AG04450 (cell line): ENCODE measurements at places on chromosomes 3 and 15.

DNA sequence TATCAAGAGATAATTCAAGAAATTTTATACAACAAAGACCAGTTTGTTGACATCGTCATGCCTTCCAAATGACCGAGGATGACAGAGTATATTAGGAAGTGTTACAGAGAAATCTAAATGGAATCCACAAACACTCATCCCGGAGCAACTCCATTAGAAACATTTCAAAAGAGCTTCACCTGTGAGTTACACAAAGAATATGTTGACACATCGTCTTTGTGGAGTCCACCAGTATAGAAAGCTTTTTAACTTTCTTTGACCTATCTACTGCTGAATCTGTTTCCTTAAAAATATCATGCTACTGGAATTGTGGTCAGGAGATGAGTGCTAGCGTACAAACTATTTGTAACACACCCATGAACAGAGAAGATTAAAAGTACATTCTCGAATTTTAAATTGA is 130.4 kb downstream of the SUCLG2 start:
- no peak for DNase-seq

- DNase-seq, result no peak
These were observed 14.3 kb downstream of the EHD4 start for GRCh38 chr15:41958002-41958420.

DNA sequence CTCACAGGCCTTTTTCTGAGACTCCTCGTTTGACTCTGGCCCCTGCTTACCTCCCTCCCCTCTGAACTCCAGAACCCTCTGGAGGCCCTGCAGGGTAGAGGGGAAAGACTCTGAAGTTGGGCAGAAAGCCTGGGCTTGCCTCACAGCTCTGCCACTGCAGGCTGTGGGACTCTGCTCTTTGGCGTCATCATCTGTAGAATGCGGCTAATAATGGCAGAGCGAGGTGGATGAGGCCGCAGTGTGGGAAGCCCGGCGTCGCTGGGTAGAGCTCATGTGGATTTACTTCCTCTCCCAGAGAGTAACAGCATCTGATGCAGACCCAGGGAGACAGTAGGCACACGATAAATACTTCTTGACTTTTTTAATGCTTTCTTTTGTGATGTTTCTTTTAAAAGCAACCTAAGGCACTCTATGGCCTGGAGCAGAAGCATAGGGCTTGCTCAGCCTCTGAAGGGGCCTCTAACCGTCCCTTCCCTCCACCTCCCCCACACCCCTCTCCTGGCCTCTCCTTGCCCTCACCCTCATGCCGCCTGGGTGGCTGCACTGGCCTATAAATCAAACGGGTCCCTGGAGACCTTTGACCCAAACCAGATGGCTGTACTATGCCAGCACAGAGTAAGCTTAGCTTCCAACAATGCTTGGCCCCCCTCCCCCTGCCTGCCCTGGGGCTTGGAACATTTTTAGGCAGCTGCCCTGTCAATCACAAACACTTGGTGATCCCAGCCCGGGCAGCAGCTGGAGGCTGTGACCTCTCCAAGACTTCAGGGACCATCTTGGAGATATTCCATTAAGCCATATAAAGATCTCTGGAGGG is 32.9 kb downstream of the SPSB4 start:
- no peak for DNase-seq

- no peak for DNase-seq
These were observed 32.3 kb upstream of the AMOTL2 start for GRCh38 chr3:134406331-134407238.

GRCh38 chr15:29320420-29320819 is 50.8 kb upstream of the NSMCE3 start:
- DNase-seq, result no peak

DNA sequence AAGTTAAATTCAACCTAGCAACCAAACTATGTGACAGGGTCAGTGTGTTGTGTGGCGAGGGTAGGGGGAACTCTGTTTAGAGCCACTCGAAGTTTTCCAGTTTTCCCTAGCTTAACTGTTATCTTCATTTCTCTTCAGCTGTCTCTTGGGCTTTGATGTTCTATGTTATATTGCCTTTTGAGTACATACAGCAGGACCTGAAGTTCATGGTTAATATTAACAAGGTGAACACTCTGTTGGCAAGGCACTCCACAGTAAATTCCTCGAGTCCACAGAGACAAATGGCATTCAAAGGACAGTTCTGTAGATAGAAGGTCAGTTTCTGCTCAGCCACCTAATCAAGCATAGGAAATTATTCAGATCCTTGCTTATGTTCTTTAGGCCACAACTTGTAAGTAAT is 147.9 kb upstream of the DPH6 start:
- no peak for DNase-seq

- DNase-seq, result no peak
These were observed 6.7 kb upstream of the ZFAND6 start for GRCh38 chr15:80052597-80053304.

DNA sequence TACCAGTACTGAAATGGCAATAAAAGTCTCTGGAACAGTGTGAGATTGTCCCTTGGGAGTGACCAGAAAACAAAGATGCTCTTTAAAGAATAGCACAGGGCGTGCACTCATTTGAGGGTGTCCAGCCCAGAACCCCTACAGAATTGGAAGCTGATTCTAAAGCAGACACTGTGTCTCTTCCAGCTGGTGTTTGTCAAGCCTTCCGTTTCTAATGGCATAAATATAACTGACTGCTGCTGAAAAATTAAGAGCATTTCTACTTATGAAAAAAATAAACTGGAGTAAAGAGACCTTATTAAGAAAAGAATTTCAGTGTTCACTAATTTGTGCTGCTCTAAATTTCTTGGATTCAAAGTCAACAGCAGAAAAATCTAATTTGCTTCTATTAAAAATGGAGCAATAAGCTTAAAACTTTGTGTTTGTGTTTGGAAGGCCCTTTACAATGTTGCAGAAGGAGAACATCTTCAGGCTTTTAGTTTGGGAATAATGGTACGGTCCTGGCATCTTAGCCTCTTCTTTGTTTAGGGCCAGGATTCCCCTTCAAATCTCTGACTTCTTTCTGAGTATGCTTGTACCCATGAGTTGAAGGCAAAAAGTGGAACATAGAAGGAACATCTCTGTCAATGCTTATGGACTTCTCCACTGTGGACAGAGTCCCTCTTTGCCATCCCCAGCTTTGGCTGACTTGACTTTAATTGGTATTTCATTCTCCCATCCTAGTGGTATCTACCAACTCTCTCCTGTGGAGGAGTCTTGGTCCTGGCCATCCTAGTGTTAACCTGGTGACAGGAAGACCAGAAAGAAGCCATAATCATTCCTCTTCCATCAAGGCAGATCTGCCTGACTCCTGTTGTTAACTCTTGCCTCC is 65.9 kb downstream of the THSD4 start:
- DNase-seq, result no peak

DNA sequence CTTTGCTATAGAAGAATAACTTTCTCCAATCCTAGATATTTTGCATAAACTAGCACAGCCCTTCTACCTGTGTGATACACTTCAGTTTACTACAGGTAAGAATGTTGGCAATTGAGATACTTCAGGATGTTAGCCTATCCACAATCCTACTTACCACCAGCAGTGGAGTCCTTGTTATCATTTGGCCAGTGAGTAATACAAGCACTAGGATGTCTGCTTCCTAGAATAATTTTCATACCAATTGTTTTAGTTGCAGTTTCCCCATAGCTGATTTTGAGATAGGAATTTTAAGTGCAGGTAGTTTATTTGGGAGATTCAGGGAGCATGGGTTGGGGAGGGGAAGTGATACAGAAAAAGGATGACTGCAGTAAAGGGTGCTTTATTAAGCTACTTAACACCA is 147.2 kb downstream of the EPHA6 start:
- DNase-seq, result no peak

DNA sequence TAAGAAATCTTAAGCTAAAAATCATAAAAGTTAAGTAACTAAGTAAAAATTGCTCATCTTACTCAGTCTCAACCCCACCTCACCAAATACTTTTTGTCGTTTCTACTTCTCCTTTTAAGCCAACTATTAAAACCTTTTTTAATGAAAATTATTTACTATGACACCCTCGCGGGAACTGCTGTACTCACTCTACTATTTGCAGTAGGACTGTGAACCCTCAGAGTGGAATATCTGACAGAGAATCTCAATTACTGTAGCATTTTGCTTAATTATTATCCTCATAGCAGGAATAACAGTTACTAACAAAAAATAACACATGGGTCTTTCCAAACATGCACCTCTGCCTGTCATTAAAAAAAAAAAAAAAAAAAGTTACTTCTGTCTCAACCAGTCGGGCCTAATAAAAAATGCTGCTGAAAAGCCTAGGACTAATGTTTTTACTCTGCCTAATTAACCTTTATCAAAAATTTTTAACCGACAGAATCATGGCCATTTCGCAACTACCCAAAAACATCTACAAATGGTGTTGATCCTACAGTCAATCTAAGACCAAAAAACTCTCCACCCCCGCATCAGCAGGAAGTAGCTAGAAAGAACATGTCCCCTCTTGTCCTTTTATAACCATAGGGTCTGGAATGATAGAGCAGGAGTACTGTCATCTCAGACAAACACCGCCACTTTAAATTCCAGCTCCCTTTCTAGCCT is 10.2 kb downstream of the ALDH1L1 start:
- no peak for DNase-seq

DNA sequence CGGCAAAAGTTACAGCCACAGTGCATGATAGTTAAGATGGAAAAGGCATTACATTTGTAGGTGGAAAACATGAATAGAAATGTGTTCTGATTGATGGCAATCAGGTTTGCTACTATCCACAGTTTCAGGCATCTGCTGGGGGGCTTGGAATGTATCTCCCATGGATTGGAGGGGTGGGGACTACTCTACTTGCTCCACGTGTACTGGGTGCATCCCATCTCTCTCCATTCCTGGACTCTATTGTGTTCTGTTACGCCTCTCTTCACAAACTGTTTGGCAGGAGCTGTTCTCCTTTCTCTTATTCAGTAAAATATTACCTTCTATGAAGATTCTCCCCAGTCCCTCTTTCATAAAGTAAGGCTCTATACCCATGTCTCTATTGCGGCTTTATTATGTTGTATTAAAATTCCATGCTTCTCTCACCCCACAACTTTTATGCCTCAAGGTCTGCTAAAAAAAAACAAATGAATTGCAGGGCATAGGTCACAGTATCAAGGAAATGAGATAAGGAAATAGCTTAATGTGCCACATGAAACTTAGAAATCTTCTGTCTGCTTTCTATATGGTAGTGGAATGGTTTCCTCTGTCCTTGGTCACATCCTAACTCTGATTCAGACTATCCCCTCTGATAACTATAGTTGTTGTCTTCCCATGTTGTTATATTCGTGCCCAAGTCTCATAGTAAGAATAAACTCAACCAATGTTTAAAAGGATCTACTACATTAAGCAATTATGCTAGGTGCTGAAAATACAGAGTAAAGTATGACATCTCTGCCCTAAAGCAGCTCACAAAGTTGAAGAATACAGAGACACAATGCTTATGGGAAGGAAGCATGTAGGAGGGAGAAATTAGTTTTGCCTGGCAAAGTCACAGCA is 43.2 kb downstream of the LRRFIP2 start:
- no peak for DNase-seq

- no peak for DNase-seq
These were observed 57.4 kb downstream of the EEFSEC start for GRCh38 chr3:128210711-128211110.

GRCh38 chr3:131402391-131403039 is 20.9 kb downstream of the NUDT16 start:
- no peak for DNase-seq

GRCh38 chr3:145893331-145893730 is 267.7 kb downstream of the PLOD2 start:
- DNase-seq, result no peak

GRCh38 chr15:95561463-95561862 is 769.0 kb upstream of the NR2F2 start:
- DNase-seq, result no peak

- DNase-seq, result no peak
These were observed 55.9 kb upstream of the NR2C2 start for GRCh38 chr3:14891135-14892132.

DNA sequence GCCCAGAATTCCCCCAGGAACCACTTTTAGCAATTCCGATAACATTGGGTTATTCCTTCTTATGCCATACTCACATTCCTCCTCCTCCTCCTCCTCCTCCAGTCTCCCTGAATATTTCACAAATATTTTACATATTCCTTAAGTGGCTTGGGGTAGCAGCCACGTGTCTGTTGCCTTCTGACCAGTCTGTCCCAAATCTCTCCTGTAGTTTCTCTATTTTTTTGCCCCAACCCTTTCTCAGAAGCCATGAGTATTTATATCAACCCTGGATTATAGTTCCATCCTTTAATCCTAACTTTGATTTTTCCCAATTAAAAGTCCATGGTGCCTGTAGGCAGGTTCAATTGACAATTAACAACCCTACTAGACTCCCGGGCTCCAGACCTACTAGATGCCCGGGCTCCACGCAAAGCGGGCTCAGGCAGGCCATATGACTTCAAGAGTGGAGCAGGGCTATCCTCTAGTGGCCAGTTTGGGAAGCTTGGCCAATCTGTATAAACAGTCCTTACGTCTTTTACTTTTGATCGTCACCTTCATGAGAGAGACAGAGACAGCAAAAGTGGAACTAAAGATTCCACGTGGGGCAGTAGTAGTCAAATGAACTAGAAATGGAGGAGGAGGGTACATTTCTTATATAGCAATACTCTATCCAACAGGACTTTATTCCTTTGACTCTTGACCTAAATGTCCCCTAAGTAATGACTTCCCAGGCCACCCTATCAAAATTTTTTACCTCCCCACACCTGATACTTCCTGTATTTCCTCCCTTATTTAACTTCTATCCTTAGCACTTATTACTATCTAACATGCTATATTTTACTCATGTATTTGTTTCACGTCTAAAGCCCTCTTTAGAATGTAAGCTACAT is 69.7 kb downstream of the USF3 start:
- DNase-seq, result peak; percentile 7

GRCh38 chr15:44186705-44187104 is 8.4 kb downstream of the FRMD5 start:
- DNase-seq, result no peak

DNA sequence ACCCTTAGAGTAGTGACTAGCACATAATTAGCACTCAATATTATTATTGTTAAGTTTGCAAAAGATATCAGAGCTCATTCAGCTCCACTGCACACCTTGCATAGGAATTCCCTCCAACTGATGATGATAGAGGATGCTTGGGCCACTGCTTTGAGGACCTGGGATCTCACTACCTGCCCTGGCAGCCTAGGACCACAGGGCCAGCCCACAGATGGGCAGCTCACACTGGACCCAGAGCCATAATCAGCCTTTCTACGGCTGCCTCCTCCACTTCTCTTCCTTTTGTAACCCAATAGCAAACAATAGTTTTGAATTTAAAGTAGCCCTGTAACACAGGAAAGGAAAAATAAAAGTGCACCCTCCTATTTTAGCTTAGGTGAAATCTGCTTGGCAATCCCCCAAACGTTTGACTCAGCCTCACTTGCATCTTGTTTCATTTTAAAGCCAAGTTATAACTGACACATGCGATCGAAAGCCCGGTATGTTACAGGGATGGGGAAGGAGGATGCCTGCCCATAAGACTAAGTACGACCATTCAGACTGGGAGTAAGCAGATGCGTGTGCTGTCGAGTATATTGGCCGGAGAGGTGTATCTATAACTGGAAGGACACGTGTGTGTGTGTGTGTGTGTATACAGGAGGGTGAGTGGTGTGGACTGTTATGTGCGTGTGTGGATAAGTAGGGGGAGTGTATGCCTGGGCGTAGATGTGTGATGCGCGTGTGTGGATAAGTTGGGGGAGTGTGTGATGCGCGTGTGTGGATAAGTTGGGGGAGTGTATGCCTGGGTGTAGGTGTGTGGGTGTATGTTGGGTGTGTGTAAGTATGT is 65.9 kb downstream of the CPN2 start:
- DNase-seq, result no peak
